Putamen (tissue), 1 donor: ENCODE measurements at places on chromosomes 7 and 10.

DNA sequence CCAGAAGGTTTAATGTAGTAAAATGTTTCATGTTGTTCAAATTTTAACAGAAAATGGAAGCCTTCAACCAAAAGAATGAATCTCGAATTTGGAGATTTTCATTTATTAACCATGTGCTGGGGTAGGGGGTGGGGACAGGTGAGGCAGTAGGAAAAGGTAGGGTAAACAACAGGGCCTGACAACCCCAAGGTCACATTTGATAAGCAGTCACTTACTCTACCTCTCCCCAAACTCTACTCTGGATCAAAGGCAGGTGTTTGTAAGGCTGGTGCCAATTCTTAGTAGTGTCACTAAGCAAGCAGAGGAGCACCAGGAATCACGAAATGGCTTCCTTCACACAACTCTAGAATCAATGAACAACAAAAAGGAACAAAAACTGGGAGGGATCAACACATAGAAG, 138.0 kb downstream of the ZFAND4 start:
- no peak for DNase-seq

DNA sequence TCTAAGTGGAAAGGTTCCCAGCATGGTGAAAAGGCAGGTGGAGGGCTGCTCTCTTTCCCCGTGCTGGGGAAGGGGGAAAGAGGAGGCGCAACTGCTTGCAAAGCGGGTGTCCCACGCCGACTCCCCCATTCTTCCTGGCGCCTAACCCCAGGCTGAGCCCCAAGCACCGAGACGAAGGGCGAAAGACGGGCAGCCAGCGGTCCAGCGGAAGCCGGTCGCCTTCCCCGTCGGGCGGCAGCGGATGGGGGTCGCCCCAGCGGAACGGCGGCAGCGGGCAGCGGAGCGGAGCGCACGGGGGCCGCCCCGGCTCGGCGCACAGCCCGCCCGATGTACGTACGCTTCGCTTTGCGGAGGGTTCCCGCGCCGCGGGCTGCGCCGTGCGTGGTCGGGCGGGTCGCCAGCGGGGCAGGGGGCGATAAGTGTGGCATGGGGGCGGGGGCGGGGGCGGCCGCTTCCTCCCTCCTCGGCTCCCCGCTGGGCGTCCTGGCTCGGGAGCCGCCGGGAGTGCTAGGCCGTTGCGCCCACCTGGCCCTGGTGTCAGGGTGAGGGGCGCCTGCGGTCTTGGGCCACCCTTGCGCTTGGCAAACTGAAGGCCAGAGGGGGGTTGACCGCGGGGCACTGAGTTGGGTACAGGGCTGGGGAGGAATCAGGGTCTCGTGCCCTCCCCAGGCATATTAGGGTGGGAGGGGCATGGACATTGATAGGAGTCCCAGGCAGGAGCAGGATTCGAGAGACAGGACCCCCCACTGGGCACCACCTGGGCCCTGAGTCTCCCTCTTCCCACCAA, 35.2 kb upstream of the HSPB1 start:
- DNase-seq: no peak

GRCh38 chr10:31698181-31698830, 230.3 kb downstream of the ARHGAP12 start:
- DNase-seq: no peak

DNA sequence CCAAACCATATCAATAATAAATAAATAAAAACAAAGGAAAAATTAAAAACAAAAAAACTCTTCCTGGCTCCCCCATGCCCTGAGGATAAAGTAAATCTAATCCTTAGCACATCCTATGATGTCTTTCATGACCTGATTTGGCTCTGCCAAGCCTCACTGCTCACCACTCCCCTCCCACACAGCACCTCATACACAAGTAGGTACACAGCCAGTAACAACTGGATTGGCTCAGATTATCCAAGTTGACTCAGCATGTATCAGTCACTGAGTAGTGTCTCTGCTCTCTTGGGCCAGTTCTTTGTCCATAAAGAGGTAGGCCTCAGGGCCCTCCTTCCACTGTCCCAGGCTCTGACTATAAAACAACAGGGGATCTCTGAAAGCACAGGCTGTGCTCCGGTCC, 99.6 kb downstream of the STRA8 start:
- DNase-seq: no peak

GRCh38 chr7:112789453-112789816, 758 bp downstream of the TMEM168 start:
- DNase-seq: no peak

DNA sequence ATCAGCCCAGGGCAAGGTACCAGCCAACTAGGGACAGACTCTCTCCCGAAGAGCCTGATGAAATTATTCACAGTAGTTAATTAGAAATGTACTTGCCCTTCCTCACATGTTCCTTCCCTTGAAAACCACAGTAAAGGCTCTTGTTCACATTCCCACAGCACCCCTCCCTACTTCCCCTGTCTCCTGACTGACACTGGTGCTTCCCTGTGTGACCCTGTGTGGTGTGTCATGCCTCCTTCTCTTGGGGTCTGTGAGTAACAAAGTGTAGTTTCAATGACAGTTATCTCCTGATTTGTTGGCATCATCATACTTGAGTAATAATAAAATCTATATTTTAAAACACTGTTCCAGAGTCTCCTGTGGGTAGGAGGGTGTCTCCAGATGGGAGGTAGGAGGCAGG, 209.7 kb downstream of the ABCA13 start:
- no peak for DNase-seq

DNA sequence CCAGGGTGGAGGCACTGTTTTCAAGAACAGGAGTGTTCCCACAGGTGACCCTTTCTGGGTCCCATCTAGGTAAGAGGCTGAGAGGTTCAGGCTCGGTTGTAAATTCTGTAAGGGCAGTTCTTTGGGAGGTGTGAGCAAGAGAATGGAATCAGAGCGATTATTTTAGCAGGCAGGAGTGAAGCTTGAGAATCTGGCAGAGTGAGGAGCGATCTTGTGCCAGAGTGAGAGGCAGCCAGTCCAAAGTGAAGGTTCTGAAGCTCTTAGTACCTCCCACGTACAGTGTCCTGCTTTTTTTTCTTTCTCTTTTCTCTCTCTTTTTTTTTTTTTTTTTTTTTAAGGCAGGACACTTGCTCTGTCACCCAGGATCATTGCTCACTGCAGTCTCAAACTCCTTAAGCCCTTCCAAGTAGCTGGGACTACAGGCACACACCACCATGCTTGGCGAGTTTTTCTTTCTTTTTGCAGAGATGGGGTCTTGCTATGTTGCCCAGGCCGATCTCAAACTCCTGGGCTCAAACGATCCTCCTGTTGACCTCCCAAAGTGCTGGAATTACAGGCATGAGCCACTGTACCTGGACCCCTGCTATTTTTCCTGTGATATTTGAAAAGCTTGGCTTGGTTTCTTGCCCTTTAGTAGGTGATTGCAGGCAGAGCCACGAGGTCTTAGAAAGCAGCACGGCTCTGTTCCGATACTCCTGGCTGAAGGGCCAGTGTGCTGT, 10.9 kb downstream of the POR start:
- DNase-seq: no peak

DNA sequence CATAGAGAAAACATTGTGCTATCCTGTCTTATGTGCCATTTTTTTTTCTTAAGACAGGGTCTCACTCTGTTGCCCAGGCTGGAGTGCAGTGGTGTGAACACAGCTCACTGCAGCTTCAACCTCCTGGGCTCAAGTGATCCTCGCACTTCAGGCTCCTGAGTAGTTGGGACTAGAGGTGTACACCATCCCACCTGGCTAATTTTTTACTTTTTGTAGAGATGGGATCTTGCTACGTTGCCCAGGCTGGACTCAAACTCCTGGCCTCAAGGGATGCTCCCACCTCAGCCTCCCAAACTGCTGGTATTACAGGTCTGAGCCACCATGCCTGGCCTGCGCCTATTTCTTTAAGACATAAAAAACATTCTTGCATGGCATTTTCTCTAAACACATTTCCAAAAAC, 20.6 kb downstream of the LYZL1 start:
- DNase-seq: no peak

DNA sequence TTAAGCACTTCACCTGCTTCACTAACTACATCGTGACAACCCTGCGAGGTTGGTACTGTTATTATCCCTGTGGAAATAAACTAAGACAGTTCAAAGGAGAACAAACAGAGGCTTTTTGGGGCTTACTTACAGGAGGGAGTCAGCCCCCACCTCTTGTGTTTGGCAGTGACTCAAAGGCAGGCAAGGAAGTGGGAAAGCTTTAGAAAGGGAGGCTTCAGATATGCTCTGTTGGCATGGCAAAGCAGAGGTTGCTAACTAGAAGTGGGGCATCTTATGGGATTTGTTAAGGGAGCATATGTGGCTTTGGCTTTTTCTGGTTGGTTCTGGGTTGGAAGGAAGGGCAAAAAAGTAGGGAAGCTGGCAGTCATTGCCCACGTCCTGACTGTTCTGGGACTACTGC, 84.8 kb upstream of the AOAH start:
- no peak for DNase-seq

- DNase-seq: no peak
Measured at GRCh38 chr10:48667960-48668590, 16.6 kb upstream of the WDFY4 start.

GRCh38 chr10:84447701-84448400, 119.5 kb downstream of the CCSER2 start:
- DNase-seq: no peak

DNA sequence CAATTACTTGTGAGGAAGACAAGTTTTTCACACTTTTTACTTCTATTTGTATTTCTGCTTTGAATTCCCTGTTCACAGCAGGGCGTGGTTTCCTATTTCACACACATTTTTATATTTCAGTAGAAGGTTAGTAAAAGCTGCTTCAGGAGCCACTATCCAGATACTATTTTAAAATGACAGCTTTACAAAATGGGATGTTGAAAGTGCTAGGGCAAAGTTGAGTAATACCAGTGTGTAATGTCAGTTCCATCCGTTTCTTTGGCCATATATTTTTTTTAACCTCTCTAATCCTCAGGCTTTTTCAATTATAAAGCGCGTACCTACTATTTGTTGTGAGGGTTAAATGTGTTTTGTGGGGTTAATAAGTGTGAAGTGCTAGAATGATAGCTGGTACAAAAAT, 276.6 kb downstream of the GPR158 start:
- no peak for DNase-seq

DNA sequence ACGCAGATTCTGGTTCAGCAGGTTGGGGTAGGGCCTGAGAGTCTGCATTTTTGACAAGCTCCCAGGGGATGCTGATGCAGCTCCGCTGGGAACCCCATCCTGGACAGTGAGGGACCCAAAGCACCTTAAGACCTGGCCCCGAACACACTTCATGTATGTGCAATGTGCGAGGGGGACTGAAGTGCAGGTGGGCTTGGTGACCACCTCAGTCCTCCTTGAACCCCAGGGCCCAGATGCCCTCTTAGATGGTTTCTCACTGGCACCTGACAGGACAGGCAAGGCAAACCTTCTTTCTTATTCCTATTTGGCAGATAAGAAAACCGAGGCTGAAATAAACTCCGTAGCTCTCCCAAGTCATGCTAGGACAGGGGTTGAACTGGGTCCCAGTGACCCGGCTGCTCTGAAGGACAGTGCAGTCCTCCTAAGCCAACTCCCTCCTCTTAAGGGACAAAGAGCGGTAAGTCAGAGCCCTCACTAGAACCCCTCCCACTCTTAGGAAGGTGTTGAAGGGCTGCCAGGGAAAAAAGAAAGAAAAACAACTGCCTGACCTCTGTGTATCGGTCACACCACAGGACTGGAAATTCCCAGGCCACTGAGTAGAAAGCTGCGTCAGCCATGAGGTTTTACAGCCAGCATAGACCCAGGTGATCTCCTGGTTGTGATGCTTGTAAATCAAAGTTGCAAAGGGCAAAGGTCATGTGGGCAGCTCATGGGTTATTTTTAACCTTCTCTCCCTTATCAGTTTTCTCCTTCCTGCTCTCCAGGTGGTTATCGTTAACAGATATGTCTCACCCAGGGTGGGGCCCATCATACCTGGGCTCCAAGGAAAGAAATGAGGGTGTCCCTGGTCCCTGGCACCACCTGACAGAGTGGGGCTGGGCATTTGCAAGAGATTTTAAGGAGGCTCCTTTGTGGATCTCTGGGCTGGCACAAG, 90.9 kb upstream of the SMNDC1 start:
- DNase-seq: no peak

DNA sequence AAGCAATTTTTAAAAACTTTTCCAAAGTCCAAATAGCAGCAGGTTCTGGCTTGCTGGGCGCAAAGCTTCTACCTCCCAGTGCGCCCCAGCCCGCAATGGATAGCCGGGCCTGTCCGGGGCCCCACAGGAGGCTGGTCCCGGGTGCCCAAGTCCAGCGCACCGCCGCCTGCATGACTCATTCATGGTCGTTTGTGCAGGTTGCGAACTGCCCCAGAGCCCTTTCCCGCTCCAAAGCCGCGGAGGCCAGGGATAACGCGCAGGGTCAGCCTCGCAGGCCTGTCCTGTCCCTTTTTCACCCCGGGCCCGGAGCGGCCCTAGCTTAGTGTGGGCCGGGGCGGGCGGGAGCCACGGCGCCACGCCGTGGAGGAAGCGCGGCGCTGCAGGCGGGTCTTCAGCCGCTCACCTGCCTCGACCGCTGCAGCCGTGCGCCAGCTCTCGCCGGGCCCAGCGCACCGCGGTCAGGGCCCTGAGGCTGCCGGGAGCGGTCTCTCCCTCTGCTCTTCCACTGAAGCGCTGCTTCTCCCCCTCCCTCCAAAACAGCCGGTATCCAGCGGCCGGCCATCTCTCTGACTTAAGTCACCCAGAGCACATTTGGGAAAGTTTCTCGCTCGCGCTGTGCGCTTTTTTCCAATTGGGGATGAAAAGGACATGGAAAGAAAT, 1.7 kb upstream of the EGR2 start:
- DNase-seq: no peak

DNA sequence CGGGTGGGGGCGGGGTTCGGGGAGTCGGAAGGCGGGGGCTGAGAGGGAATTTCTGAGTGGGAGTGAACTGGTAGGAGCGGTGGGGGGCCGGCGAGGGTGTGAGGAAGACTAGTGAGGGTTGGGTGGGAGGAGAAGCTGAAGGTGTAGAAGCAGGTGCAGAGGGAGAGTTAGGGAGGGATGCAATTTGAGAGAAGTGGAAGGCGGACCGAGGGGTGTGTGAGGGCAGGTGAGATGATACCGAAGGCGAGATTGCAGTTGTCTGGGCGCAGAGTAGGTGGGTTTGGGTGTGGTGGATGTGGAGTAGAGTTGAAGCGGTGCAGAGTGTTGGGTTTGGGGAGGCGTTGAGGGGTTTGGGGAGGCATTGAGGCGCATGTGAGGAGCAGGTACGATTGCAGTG, 643 bp downstream of the KAT6B start:
- no peak for DNase-seq
